ENCODE measurements at places on chromosomes 4 and X. TPM values are rescaled to one million over a fixed set of nuclear protein-coding genes. Genes with fewer than 3 reads are reported as not detected.

DNA sequence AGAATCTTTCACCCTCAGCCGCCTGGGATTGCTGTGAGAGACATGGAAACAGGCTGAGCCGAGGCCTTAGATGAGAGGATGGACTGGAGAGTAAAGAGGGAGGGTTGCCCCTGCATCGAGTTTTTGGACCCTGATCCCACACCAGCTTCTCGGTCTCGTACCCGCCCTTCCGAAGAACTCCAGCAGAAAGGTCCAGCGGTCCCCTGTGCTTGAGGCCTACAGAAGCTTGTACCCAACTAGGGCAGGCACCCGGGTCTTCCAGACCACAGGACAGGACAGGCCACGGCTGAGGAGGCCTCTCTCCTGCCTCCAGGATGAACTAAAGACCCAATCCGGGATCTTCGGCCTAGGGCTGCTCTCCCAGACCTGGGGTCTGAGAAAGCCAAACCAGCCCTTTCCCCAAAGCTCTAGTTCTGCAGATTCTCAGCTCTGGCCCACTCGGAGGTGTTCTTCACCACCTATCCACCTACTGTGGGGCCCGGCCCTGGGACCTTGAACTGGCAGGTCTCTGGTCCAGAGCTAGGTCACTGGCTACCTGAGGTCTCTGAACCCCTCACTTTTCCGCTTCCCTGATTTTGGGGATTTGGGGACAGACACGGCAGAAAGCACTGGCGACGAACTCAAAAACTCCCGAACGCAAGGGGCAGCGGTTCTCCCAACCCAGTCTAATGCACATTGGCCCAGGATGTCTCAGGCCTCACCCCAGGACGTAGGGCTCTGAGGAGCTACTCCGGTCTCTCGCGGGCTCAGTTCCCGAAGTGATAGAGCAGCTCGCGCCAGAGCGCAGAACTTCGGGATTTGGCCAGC is 1.1 kb downstream of the NKX3-2 start:
- DNase-seq: no peak

- DNase-seq: peak; percentile 33
These were observed 1.6 kb upstream of the WWC2 start for GRCh38 chr4:183097231-183098018.

GRCh38 chr4:31545330-31545729 is 825.2 kb downstream of the PCDH7 start:
- DNase-seq: no peak

GRCh38 chrX:153372949-153373348 is 28.2 kb downstream of the PNMA6E start:
- no peak for DNase-seq

The HMGN5 gene
- polyA plus RNA-seq: 9.9 TPM
